MCF 10A (cell line): ENCODE measurements at places on chromosomes 3 and 15. TPM values are rescaled to one million over a fixed set of nuclear protein-coding genes. Genes with fewer than 3 reads are reported as not detected.

DNA sequence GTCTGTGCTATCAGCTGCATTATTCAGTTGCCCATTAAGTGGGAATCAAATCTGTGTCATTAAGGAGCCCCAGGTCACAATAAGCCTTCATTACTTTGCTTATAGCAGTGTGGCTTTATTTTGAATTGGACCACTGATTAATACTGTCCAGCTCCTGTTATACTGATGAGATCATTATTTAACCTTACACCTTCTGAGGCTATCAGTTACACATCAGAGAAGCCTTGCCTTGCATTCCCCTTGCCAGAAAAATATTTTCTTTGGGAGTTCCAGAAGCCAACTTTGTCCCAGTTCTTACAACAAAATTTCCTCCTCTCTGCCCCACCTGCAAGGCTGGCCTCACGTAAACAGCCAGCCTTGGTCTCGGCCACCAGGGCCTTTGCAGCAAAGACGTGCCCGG is 29.7 kb upstream of the ARNT2 start:
- DNase-seq: no peak
- no peak overlapping the region for H3K27ac ChIP-seq
- H3K4me3 ChIP-seq: no peak overlapping the region
- no peaks in the 10 kb centered on the region for H3K36me3 ChIP-seq

- H3K36me3 ChIP-seq: no peaks in the 10 kb centered on the region
- H3K27me3 ChIP-seq: peaks cover 45% of the 10 kb centered on the region
- no peak for DNase-seq
- no peak overlapping the region for H3K4me3 ChIP-seq
- H3K4me1 ChIP-seq: no peaks in the 10 kb centered on the region
Observed at GRCh38 chr3:117515309-117515708, 805.7 kb downstream of the TUSC7 start.

GRCh38 chr3:198092276-198092675 is 132.3 kb downstream of the LMLN start:
- peaks cover 86% of the 10 kb centered on the region for H3K27me3 ChIP-seq
- H3K36me3 ChIP-seq: no peaks in the 10 kb centered on the region
- no peaks in the 10 kb centered on the region for H3K4me1 ChIP-seq
- no peak for DNase-seq
- H3K27ac ChIP-seq: no peak overlapping the region

- no peaks in the 10 kb centered on the region for H3K36me3 ChIP-seq
- H3K4me3 ChIP-seq: no peak overlapping the region
- H3K4me1 ChIP-seq: no peaks in the 10 kb centered on the region
- H3K27me3 ChIP-seq: no peaks in the 10 kb centered on the region
- no peak overlapping the region for H3K27ac ChIP-seq
- no peak for DNase-seq
Observed at GRCh38 chr3:147713234-147714133, 304.3 kb downstream of the ZIC1 start.

CEMIP gene
- 0.14 and 0.44 TPM in 2 replicates for total RNA-seq

SPINK8 gene
- total RNA-seq: not detected in 2 replicates

MCF2L2 gene
- 2.6 and 3.4 TPM in 2 replicates for total RNA-seq

RTP1 gene
- total RNA-seq: not detected in 2 replicates

LCTL gene
- total RNA-seq: not detected in 2 replicates
